Right ventricle myocardium inferior (tissue), 1 donor: ENCODE measurements at places on chromosomes 3 and 15. TPM values are rescaled to one million over a fixed set of nuclear protein-coding genes. Genes with fewer than 3 reads are reported as not detected.

- DNase-seq, result no peak
Measured at GRCh38 chr3:56320883-56321282, 147.4 kb downstream of the ERC2 start.

DNA sequence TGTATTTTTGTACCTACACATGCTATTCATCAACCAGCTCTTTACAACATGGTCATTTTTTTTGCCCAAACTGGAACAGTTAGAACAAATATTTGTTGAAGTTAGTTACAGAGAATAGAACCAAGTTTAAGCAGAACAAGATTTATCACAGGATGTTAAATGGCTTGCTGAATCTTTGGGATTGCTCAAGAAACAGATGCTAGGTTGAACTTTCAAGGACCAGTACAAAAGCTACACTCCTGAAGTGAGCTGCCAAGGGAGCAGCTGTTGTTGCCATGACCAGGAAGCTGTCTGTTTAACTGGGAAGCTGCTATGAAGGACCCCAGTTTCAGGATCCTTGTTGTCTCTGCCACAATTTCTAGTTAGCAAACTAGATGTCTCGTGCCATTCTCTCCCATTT lies 53.7 kb downstream of the ZIC1 start:
- no peak for DNase-seq

The CHST2 gene
- 1.9 TPM for total RNA-seq

The BTBD1 gene
- 150 TPM for total RNA-seq

- no peak for DNase-seq
Measured at GRCh38 chr3:100976611-100977010, 16.6 kb downstream of the ABI3BP start.

The CSPG4 gene
- total RNA-seq, result 7.8 TPM

The COLQ gene
- total RNA-seq, result 1.7 TPM

GRCh38 chr15:41691471-41691870 lies 31.3 kb downstream of the MGA start:
- no peak for DNase-seq

- DNase-seq, result no peak
Measured at GRCh38 chr3:81242871-81243270, 518.6 kb downstream of the GBE1 start.

The SERPINI2 gene
- total RNA-seq, result not detected

DNA sequence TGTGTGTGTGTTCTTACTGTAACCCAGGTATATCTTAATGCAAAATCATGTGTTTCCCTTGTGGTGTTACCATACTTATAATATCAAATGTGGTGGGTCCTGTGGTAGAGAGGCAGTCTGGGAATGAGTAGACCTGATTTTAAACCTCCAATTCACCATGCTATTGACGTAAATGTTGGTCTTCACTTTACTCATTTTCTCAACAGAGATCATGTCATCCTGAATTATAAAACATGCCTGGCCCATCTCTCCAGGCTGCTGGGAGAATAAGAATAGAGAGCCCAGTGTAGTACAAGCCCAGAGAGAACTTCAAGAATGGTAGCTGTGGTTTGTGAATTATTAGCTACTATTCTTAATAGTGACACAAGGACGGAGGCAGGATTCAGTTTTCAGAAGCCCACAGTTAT lies 88.1 kb downstream of the MBNL1 start:
- no peak for DNase-seq

DNA sequence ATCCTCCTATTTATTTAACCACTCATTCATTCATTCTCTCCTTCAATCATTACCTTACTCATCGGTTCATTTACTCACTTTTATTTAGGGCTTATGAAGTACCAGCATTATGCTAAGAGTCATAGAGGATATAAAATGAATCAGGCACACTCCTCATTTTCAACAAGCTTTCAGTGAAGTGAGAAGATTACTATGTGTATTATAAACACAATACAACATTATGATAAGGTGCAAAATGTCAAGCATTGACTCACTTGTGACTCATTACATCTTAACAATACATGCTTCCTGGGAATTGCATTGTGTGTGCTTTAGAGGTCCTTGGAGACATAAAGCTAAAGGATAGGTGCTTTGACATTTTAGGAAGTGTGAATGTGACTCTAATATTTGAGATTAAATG lies 60.4 kb downstream of the PLAAT1 start:
- DNase-seq, result no peak

DNA sequence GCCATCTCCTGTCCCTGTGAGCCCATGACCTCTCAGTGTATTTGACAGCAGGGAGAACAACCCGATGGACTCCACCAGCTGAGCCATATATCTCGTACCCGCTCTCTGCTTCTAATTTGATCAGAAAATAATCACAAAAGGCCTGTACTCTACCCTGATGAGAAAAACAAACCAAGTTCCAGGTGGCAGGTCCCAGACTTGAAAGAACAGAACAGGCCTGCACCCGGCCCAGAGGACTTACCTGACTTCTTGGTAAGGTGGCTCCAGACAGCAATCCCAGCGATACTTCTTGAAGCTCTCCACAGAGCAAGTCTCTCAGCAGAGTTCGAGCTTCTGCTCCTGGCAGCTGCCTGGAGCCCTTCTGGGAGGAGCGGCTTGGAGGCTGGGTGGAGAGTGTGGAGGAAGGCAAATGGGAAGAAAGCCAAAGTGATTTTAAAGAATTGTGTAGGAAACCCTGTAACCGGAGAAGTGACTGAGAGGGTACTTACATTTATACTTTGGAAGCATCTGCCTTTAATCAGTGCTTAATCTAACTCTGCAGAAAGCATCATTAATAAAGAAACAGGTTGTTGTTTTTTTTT lies 91.6 kb downstream of the SCN11A start:
- DNase-seq, result no peak

DNA sequence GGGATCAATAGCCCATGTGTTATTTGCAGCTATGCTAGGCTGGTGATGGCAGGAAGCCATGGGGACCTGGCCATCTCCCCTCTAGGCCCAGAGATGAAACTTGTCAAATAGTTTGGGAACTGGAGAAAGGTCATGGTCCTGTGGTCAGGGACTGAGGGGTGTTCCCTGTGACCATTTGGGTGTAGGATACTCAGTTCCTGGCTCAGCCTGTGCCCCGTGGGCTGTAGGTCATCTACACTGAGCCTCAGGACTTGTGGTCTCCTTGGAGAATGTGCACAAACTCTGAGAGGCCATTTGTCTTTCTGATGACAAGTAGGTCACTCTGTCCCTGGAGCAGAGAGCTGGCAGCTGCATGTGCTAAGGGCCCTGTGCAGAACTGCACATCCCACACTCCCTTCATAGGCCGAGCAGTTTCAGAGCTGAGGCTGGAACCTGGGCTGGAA lies 17.5 kb downstream of the GASK1A start:
- no peak for DNase-seq

The GOLGA6A gene
- not detected for total RNA-seq

The WDR82 gene
- 62.3 TPM for total RNA-seq

- no peak for DNase-seq
Measured at GRCh38 chr3:5010140-5010539, 30.9 kb downstream of the BHLHE40 start.

The SYNPR gene
- not detected for total RNA-seq

- no peak for DNase-seq
Measured at GRCh38 chr15:81277851-81278250, 46.1 kb downstream of the STARD5 start.

DNA sequence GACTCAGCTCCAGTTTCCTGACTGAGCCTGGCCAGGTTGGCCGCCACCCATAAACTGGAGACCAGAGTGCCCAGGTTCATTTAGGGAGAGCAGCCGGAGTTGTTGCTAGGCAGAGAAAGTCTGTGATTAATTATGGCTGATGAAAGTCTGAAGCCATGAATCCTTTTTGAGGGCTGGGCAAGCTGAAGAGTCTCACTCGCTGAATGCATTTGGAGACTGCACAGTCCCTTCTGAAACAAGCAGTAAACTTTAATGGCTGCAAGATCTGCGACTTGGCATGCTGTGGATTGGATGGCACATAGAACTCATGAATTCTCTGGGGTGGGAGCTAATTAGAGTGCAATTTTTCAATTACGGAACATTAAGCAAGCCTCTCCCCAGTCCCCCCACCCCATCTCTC lies 282.1 kb downstream of the RPLP1 start:
- DNase-seq, result no peak

DNA sequence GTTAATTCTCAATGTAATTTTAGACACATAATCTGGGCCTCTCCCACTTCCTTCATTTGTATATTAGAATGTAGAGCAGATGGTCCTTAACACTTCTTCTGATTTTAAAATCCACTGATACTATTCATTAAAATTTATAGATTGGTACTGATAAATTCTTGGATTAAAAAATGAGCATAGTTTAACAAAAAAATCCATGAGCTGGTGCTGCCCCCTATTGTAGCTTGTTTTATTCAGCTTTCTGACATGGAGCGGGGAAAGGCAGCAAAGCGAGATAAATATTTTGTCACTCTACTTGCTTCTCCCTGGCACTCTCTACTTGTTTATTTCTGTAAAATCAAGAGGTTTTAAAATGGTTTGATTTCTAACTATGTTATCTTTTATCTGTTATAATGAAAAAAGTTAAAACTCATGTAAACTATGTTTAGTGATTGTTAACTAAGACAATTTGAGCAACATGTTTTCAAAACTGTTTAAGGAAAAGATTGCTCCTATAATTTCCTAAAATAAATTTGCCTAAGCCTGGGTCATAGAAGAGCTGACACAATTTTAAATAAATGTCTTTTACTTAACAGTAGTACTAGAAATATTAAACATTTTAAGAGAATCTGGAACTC lies 26.5 kb upstream of the PLOD2 start:
- DNase-seq, result no peak

The POLR2H gene
- total RNA-seq, result 27.1 TPM

DNA sequence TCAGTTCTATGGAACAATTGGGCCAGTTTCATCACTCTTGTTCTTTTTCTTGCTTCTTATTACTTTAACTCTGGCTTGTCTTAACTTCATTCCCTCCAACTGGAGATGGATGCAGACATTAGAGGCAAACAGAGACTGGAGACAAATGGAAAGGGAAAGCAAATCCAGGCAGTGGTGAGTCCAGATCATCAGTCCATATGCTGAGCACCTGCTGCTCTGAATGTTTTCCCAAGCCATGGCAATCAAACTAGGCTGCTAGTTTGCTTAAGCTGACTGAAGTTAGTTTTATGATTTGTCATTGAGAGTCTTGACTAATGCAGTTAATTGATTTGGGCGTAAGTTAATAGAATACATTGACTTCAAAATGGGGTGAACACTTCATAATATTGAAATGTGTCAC lies 41.0 kb upstream of the TBC1D5 start:
- no peak for DNase-seq

DNA sequence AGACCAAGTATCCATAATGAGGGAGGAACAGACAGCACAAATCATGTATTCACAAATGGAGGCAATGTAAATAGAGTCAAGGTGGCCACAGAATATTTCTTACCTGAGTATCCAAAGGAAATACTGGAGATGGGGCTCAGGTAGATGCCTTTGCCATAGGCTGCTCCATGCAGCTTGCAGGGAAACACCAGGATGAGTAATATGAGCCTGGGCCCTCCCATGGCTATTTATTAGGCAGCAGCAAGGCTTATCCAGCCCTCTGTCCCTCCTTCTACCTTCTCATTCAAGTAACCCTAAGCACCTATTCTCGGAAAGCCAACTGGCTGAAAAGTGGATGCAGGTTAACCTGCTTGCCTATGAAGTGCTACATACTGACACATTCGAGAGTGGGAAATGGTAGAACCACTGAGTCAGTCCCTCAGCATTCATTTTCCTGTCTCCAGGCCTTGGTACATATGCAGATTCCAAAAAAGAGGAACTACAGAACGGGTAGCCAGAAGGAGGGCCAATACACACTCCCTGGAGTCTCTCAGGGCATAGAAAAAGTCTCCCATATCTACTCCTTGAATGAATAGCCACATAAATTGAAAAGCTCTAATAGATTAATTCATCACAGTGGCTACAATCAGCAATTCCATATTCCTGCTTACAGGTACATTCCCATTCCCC lies 18.3 kb upstream of the PKM start:
- no peak for DNase-seq

GRCh38 chr3:53225651-53226050 lies 30.2 kb downstream of the TKT start:
- DNase-seq, result no peak

GRCh38 chr15:67040277-67040676 lies 25.1 kb upstream of the SMAD3 start:
- no peak for DNase-seq

The GREM1 gene
- not detected for total RNA-seq

The GRK7 gene
- total RNA-seq, result not detected

DNA sequence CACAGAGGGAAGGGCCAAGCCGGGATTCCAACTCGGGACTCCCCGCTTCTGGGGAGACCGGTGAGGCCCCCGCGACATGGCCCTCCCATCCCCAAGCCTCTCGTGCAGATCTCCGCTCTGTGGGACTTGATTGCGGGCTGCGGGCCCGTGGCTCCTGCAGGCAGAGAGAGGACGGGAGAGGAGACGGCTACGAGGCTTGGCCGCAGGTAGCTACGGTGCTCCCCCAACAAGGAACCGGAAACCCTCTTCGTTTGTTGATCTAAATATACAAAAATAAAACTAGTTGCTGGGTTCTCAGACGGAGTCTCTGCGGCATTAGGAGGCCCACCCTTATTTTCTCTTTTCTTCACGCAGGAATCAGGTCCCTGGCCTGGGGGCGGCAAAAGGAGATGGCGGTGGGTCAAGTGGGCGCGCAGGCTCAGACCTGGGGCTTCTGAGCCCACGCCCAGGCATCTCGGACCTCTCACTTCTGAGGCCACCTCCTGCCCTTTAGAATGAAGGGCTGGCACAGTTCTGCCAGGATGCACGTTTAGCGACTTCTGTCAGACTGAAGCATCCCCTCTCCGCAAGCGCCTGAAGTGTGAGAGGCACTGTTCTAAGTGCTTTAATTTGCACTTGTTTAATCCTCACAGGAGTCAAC lies 10.9 kb downstream of the GNB5 start:
- no peak for DNase-seq

DNA sequence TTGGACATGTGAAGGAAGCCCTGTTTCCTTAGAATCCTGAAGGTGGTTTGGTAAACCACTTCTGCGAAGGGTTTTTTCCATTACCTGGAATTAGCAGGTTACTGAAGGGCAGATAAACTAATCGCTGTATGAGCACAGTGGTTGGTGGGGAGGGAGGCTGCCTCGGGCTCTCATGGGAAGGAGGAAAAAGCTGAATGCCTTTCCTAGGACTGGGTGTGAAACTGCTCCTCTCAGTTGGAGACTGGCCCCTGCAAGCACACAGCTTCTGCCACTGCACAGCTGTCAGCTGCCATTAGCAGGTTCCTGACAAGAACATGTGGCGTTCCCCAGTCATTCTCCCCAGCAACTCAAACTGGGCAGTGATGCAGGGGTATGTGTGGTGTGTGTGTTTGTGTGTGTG lies 376.3 kb downstream of the GAP43 start:
- no peak for DNase-seq

- no peak for DNase-seq
Measured at GRCh38 chr3:176595307-176595706, 602.0 kb downstream of the TBL1XR1 start.
